ENCODE measurements at places on chromosomes 2 and 18. TPM values are rescaled to one million over a fixed set of nuclear protein-coding genes. Genes with fewer than 3 reads are reported as not detected.

Gene RAX
- total RNA-seq = not detected

Gene CCDC102B
- total RNA-seq = 7.6 TPM

Gene CTNNA2
- not detected for total RNA-seq

Gene CCBE1
- total RNA-seq = 31.9 TPM

Gene CPS1
- total RNA-seq = 28.2 TPM

Gene NCKAP1
- total RNA-seq = 105 TPM

All from smooth muscle cell of the coronary artery (primary cell).